ENCODE measurements at places on chromosomes 2 and 18. TPM values are rescaled to one million over a fixed set of nuclear protein-coding genes. Genes with fewer than 3 reads are reported as not detected.

GRCh38 chr18:65227970-65228369, 522.8 kb upstream of the CDH7 start:
- DNase-seq, result no peak

GRCh38 chr2:209553913-209554312, 130.1 kb downstream of the MAP2 start:
- no peak for DNase-seq

GRCh38 chr2:227973241-227973640, 101.8 kb downstream of the DAW1 start:
- no peak for DNase-seq

GRCh38 chr2:98822301-98823164, 91.6 kb upstream of the MGAT4A start:
- DNase-seq, result no peak

DNA sequence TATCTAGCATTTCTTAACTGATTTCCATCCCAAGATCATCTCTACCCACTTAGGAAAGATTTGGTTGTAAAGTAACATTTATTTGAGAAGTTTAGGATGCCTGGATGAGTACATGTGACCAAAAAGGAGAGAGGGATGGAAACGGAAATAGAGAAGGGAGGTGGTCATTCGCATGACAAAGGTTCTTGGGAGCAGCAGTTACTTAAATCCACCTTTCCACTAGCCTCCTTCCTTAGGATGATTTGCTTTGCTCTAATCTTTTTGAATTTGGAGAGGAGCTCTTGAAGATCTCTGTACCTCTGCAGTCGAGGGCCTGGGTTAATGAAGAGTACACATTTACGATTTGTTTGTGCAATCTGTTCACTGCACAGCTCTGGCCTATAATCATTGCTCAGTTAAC, 623.5 kb downstream of the EPHA4 start:
- no peak for DNase-seq

Gene KYNU
- total RNA-seq, result under 0.01 TPM

DNA sequence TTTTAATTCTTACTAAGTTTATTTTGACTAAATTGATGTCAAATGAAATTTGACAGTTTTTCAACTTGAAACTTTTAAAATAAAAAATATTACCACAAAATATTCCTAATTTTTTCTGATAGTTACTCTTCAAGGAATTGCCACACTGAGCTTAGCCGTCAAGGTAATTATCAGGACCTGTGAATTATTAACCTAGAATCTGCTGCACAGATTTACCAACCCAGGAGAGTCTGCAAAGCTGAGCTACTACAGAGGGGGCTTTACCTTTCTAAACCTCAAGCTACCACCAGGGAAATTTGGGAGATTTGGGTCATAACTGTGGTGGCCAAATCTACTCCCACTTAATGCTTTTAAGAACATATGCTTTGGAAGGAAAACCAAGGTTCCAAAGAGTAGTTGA, 324.6 kb downstream of the CCDC178 start:
- no peak for DNase-seq

DNA sequence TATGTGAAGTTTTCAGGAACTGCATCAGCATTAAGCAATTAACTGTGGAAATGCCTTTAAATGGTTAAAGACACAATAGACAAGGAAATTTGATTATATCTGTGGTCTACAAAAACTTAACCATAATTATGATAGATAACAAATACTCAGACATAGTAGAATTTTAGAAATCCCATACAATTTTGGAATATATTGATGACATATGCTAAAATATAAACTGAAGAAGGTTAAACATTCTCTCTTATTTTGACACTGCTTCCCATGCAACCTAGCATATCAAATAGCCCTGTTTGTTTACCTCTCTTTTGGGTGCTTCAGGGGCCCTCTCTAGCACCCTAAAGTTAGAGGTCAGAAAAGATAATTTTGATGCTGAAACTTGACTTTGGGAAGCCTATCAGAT, 1274.8 kb upstream of the SLC39A10 start:
- no peak for DNase-seq

- DNase-seq, result no peak
These were observed 44.6 kb downstream of the ATIC start for GRCh38 chr2:215356334-215356947.

GRCh38 chr18:55268151-55268601, 308.9 kb upstream of the CCDC68 start:
- DNase-seq, result no peak

DNA sequence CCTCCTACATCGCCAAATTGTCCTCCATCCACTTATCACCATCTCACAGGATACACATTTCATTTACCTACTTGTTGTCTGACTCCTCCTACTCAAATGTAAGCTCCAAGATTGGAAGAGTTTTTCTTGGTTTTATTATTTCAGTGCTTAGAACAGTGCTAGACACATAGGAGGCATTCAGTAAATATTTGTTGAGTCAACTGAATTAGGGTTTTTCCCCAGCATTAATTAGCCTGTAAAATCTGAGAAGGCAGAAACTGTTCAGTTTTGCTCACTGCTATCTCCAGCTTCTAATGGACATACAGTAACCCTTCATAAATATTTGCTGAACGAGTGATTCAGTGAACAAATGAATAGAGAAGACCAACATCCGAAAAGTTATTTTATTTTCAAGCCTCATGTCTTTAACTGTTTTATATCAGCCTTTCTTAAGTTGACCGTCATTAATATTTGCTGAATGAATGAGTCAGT, 800 bp downstream of the TTC21B start:
- DNase-seq, result no peak

DNA sequence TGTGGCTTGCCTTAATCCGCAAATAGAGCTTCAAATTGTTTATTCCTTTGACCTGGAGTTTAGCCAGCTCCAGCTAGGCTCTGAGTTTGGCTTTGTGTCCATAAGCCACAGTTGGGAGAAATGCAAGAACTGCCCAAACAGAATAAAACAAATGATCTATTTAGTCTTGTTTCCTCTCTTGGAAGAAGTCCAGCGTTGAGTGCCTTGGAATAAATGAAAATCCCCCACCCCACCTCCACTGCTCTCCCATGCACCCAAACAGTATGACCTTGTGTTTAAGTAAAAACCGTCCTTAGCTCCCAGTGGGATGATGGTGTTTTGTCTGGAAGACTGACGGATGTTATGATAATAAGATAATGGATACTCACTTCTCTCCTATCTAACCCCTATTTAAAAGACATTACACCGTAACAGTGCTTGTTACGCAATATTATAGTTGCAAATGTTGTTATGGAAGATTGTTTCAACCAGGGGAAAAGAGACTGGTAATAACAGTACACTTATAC, 3.2 kb upstream of the SERPINE2 start:
- DNase-seq, result no peak

Gene MC2R
- not detected for total RNA-seq

DNA sequence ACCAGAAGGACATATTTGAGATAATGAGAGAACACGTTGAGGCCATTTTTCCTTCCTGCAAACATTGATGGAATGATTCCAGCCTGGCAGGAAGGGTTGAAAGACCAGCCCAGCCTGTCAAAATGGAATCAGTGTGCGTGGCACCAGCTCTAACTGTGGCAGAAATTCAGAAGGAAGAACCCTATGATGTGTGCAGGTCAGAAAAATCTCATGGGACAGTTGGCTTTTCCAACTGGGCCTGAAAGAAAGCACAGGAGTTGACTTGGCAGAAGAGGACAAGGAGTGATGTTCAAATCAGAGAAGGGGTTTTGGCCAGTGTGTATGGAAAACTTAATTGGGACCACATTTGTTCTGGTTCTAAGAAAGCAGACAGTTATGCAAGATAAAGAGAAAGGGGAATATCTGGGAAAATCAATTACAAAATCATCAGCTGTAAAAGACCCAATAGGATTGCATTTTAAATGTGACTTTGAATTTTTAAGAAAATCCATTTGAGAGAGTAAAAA, 192.8 kb upstream of the PID1 start:
- DNase-seq, result no peak

DNA sequence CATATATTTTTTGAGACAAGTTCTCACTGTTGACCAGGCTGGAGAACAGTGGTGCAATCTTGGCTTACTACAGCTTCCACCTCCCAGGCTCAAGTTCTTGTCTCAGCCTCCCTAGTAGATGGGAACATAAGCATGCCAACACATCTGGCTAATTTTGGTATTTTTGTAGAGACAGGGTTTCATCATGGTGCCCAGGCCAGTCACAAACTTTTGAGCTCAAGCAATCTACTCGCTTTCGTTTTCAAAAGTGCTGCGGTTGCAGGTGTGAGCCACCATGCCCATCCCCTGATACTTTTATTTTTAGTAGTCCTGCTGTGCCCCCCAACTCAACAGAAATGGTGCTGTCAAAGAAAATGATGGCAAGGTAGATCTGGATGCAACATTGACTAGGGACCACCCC, 1127.3 kb downstream of the SUCLG1 start:
- no peak for DNase-seq

DNA sequence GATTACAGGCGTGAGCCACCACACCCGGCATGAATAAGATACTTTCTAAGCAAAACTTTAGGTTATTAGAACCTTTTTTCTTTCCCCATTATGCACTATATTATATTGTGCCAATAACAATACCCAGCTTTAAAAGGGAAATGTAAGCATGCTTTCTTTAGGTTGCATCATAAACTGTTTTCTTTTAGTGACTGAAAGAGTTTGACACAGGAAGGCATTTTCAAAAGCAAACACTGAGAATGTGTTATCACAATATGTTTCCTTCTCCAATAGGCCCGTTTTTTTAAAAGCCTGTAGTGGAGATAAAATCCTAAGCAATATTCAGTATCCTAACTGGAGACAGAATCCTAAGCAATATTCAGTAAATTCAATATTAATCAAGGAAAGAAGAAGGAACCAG, 16.7 kb upstream of the EPB41L5 start:
- no peak for DNase-seq

DNA sequence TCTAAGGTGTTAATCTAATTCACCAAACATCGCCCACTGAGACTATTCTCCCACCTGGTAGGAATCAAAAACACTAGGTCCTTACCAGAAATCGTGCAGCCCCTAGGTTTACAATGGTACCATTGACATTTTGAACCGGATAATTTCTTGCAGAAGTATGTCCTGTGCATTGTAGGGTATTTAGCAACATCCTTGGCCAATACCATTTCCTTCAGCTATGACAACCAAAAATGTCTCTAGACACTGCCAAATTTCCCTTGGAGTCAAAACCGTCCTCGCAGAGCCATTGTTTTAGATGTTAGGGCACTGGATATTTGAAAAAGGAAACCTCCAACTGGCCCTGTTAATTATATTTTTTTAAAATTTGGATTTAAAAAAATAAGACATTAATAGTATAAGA, 3.8 kb downstream of the VPS54 start:
- DNase-seq, result no peak

DNA sequence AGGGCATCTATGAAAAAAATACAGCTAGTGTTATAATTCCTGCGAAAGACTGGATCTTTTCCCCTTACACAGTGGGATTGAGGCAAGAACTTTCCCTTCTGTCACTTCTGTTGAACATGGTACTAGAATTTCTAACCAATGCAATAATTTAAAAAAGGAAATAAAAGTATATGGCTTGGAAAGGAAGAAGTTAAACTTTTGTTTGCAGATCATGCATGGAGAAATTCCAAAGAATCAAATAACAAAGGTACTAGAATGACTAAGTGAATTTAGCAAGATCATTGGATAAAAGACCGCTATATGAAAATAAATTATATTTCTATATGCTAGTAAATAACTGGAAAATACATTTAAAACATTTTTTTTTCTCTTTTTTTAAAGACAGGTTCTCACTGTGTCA, 31.0 kb upstream of the SH3BP4 start:
- DNase-seq, result no peak

DNA sequence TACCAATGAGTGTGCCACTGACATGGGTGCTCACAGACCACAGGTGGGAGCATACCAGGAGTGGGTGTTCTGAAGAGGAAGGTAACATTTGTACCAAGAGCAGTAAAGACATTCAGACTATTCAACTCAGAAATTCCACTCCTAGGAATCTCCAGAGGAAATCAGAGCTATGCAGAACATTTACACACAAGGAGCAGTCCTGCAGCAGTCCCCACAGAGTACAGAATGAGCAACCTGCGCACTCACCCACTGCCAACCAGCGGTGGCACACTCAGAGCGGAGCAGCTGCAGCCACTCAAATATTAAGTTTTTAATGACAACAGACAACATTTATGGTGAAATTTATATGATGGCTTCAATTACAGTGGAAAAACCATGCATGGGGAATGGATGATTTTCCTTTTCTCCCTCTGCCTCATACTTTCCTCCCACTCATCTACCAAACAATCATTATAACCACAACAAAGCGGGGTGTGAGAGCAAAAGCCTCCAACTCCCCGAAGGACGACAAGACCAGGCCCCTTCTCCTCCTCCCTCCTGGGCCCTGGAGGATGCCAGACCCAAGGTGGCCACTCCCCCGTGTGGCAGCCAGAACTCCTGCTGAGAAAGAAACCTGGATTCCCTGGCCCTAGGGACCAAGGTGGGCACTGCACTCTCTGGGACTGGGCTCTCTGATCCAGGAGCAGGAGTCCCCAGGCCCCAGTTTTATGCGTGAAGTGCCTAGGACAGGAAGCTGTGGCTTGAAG, 5.4 kb downstream of the HS6ST1 start:
- no peak for DNase-seq

Gene CXCR2
- not detected for total RNA-seq

DNA sequence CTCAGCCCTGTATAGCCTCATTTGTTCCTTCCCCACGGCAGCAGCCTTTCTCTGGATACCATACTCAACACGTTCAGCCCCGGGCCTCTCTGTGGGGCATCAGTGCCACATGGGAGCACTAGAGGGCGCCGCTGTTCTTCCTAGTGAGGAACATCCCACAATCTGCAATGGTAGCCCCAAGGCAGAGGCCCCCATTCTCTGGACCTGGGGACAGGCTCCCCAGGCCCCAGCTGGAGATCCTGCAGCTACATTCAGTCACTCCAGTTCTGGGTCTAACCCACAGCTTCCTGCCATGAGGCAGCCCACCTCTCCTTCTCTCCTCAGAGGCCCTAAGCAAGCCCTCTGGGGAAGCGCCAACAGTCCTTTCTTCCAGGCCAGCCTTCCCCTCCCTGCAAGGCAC, 14.2 kb upstream of the SFXN5 start:
- no peak for DNase-seq

DNA sequence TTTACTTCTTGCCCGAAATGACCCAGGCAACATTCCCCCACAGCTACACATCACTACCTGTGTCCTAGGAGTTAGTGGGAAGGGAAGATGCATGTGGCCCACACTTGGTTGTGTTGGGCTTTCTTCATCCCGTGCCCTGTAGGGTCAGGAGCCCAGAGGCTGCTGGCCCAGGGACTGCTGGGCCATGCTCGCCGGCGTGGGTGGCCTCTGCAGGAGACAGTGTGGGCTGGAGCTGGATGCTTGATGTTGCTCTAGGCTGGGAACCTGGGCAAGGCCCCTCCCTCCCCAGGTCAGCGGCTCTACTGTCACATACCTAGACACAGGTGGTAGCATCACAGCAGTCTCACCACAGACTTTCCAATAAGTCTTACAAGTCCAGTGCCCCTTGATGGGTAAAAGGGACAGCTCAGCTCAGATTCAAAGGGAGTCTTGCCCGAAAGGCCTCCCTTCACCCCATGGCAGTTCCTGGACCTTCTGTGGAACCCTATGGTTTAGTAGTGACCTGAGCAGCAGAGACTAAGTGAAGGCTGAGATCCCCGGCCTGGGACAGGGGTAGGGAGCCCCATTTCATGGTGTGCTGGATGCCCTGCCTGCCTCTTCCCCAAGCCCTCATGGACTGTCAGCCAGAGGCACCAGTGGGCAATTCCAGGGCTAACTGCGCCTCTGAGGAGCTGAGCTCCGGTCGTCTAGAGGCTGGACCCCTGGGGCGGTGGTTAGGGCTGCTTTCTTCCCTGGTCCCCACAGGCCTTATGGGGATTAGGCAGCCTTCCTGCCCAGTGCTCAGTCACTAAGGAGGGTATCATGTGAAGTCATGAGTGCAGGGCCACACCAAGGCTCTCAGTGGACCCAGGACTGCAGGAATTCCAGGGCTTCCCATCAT, 45.4 kb upstream of the FAHD2A start:
- no peak for DNase-seq

GRCh38 chr2:195026261-195026660, 630.8 kb upstream of the SLC39A10 start:
- DNase-seq, result no peak
